Karpas-422 (cell line): ENCODE measurements at places on chromosomes 16 and 17. TPM values are rescaled to one million over a fixed set of nuclear protein-coding genes. Genes with fewer than 3 reads are reported as not detected.

DNA sequence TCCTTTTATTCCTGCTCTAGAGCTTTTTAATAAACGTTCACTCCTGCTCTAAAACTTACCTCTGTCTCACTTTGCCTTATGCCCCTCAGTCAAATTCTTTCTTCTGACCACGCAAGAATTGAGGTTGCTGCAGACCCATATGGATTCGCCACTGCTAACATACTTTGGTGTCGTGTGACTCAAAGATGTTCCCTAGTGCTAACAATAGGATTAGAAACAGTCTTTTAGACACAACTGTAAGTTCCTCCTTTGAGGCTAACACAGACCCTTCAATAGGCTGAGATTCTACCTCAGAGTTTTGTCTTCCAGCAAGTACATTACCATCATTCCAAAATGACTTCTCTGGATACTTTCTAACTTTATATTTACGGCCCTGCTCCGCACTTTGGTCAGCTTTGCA lies 149.5 kb upstream of the COX10 start:
- DNase-seq = peak; percentile 81
- no peaks in the 10 kb centered on the region for H3K36me3 ChIP-seq

DNA sequence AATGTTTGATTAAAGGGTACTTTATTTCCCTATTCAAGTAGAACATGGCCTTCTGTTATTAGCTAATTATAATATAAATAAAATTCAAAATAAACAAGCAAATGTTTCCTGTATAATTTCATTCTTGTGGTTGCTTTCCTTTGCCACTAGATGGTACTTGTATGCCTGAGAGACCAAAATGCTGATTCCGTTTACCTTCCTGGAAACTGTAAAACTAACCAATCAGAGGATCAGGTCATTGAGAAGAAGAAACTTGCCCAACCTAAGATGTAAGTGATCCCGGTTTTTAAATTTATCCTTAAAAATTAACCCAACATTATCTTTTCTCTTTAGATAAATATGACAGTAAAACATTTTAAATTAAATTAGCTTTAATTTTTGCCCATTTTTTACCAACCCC lies 8.1 kb upstream of the ABCA5 start:
- peaks cover 15% of the 10 kb centered on the region for H3K4me1 ChIP-seq
- H3K27me3 ChIP-seq = no peaks in the 10 kb centered on the region
- DNase-seq = peak; percentile 83

- H3K27ac ChIP-seq = no peak overlapping the region
- no peaks in the 10 kb centered on the region for H3K36me3 ChIP-seq
- peaks cover 36% of the 10 kb centered on the region for H3K4me1 ChIP-seq
- no peaks in the 10 kb centered on the region for H3K27me3 ChIP-seq
- H3K4me3 ChIP-seq = no peak overlapping the region
- DNase-seq = peak; percentile 63
Observed at GRCh38 chr16:15575293-15576049, 67.5 kb downstream of the MARF1 start.

DNA sequence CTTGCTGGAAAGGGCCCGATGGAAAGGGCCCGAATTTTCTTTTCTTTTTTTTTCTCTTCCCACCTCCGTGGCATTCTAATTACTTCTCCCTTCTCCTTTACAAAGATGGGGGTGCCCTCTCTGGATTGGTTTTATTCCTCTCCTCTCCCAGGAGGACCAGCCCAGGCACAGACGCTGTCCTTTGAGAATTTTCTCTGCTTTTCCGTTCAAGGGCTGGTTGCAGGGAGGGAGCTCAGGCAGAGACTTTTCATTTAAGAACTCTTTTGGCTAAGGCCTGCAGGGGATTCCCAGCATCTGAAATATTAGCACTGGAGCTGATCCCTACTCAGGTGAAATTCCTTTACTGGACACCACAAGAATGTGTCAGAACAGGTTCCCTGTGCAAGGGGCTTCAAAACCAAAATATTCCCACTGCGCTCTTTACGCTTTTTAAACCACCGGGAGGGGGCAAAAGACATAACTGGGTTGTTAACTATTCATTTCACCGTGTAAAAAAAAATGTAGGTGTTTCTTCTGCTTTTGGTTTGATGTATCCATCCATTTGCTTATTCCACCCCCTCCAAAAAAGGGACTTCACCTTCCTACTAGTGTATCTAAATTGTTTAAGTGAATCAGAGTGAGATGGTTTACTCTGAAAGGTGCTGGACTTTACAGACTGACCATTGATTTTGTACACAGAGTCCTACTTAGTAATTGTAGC lies 1.4 kb downstream of the NFAT5 start:
- H3K4me3 ChIP-seq = peak overlapping the region; percentile 98
- DNase-seq = peak; percentile 67
- peaks cover 46% of the 10 kb centered on the region for H3K4me1 ChIP-seq
- H3K27ac ChIP-seq = peak overlapping the region; percentile 77

- H3K36me3 ChIP-seq = no peaks in the 10 kb centered on the region
- no peak overlapping the region for H3K4me3 ChIP-seq
- DNase-seq = no peak
- peaks cover 20% of the 10 kb centered on the region for H3K4me1 ChIP-seq
Observed at GRCh38 chr17:75570772-75571171, 16.8 kb upstream of the MYO15B start.

GRCh38 chr16:1331712-1332617 lies 1.5 kb upstream of the BAIAP3 start:
- H3K27me3 ChIP-seq = no peaks in the 10 kb centered on the region
- no peak overlapping the region for H3K27ac ChIP-seq
- H3K4me3 ChIP-seq = no peak overlapping the region
- H3K36me3 ChIP-seq = no peaks in the 10 kb centered on the region
- DNase-seq = peak; percentile 82

- no peaks in the 10 kb centered on the region for H3K27me3 ChIP-seq
- DNase-seq = peak; percentile 35
- H3K36me3 ChIP-seq = no peaks in the 10 kb centered on the region
- no peak overlapping the region for H3K4me3 ChIP-seq
Observed at GRCh38 chr16:14131774-14132695, 60.9 kb downstream of the MRTFB start.

DNA sequence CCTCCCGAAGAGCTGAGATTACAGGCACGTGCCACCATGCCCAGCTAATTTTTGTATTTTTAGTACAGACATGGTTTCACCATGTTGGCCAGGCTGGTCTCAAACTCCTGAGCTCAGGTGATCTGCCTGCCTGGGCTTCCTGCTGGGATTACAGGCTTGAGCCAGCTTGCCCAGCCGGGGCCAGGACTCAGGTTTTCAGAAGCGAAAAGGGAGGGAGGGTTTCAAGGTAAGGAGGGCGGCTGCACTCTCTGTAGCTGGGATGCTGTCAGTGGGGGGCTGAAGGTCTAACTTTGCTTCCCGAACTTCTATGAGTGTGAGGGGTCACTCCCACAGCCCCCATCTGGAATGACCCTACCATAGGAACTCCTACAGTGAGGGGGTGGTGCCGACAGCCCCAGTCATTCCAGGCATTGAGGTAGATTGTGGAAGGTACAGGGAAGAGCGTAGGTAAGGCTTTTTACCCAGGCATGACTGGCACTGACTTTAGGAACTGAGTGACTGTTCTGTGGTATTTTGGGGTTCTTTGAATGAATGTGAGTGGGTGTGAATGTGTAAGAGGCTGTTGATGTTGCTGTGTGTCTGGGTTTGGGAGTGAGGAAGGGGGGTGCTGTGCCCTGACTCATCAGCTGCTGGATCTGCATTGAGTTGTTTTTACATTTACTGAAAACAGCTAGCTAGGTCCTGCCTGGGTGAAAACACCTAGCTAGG lies 3.8 kb upstream of the C1QL1 start:
- H3K4me3 ChIP-seq = no peak overlapping the region
- no peak for DNase-seq
- H3K4me1 ChIP-seq = peaks cover 15% of the 10 kb centered on the region
- no peaks in the 10 kb centered on the region for H3K27me3 ChIP-seq
- no peak overlapping the region for H3K27ac ChIP-seq
- no peaks in the 10 kb centered on the region for H3K36me3 ChIP-seq

- H3K4me1 ChIP-seq = peaks cover 19% of the 10 kb centered on the region
- peak; percentile 62 for DNase-seq
- H3K27me3 ChIP-seq = no peaks in the 10 kb centered on the region
- H3K27ac ChIP-seq = no peak overlapping the region
Observed at GRCh38 chr16:30004811-30005242, 6.0 kb downstream of the DOC2A start.

DNA sequence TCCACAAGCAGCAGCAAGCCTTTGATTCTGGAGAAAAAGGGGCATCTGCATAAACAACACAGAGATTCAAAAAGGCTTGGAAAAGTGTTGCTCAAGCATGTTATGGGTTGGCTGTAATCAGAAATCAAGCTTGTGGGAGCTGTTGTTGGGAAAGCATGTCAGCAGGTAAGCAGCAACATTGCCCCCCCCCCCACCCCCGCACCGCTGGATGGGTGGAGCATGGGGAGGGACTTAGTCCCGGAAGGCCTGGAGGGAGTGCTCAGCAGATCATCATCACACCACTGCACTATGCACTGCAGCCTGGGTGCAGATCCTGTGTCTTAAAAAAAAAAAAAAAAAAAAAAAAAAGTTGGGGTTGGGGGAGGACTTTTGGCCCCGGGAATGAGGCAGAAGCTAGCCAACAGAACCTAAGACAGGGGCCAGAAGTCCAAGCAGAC lies 16.8 kb upstream of the AKAP1 start:
- no peaks in the 10 kb centered on the region for H3K27me3 ChIP-seq
- no peaks in the 10 kb centered on the region for H3K4me1 ChIP-seq
- H3K4me3 ChIP-seq = no peak overlapping the region

GRCh38 chr17:10616502-10617119 lies 40.5 kb downstream of the MYH3 start:
- no peaks in the 10 kb centered on the region for H3K36me3 ChIP-seq
- H3K27me3 ChIP-seq = no peaks in the 10 kb centered on the region
- peak; percentile 91 for DNase-seq
- no peak overlapping the region for H3K27ac ChIP-seq

GRCh38 chr16:79593074-79593531 lies 7.4 kb downstream of the MAF start:
- H3K36me3 ChIP-seq = no peaks in the 10 kb centered on the region
- H3K4me1 ChIP-seq = no peaks in the 10 kb centered on the region
- H3K4me3 ChIP-seq = no peak overlapping the region
- no peaks in the 10 kb centered on the region for H3K27me3 ChIP-seq

CLDN9 gene
- total RNA-seq = not detected in 2 replicates

PRAC2 gene
- total RNA-seq = not detected in 2 replicates

COX6A2 gene
- total RNA-seq = not detected in 2 replicates

CLEC19A gene
- total RNA-seq = not detected in 2 replicates

ABAT gene
- total RNA-seq = 8.2 TPM in 2 replicates

CHST4 gene
- 0.22 TPM in 2 replicates for total RNA-seq
